ENCODE measurements at places on chromosomes 6 and 20.

- peak; percentile 66 for DNase-seq
Observed at GRCh38 chr6:170037541-170038250, 253.2 kb downstream of the DLL1 start.

GRCh38 chr6:55963301-55963700 is 87.9 kb upstream of the BMP5 start:
- no peak for DNase-seq

DNA sequence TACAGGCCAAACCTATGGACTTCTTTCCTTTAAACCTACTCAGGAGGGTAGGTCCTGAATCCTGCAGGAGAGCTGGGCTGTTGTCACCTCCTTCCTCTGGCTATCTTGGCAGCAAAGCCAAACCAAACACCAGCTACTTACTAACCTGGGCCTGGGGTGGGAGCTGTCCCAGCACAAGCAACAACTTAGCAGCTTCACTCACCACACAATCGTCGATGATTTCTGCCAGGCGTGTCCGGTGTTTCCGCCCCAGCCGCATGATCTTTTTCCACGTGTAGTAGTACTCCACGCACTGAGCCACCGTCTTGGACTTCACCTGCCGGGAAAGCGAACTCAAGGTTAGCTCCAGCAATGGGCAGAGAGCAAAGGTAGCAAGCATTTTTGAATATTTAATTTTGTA is 25.4 kb upstream of the MRPS10 start:
- DNase-seq = no peak

GRCh38 chr6:28920281-28920680 is 3.5 kb downstream of the TRIM27 start:
- DNase-seq = no peak

GRCh38 chr6:34953061-34954025 is 64.3 kb downstream of the ANKS1A start:
- peak; percentile 68 for DNase-seq

GRCh38 chr20:62982124-62983075 is 24.4 kb downstream of the BHLHE23 start:
- no peak for DNase-seq

- DNase-seq = no peak
Observed at GRCh38 chr20:4876731-4877130, 124.6 kb downstream of the SLC23A2 start.

GRCh38 chr20:61970357-61970756 is 95.3 kb downstream of the TAF4 start:
- DNase-seq = no peak

DNA sequence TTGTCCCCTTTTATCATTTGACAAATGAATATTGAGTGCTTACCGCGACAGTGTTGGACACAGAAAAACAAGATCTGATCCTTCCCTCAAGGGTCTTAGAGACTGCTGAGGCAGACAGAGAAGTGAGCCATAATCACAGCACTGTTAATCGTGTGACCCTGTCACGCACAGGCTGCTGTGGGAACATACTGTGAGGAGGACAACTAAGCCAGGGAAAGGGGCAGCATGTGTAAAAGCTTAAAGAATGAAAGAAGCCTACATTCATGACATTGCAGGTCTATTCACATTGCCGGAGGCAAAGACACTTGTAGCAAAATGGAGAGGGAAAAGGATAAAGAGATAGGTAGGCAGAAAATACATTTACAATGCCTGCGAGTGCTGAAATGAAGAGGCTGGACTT is 32.7 kb downstream of the TRDN start:
- DNase-seq = no peak

DNA sequence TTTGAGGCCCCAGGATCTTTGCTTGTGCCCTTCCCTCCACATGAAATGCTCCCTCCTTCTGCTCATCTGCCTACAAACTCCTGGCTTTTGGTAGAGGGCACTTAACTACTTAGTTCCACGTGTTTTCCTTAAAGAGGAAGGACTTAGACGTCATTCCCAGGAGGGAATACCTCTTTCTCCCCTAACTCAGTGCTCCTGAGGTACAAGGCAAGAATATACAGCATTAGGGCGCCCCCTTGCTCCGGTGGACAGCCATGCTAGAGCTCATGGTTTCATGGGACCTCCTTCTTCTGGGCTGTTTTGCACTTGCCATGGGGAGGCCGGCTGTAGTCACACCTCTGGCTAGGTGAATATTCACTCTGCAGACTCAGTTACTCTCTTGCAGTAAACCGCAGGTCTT is 93.8 kb upstream of the LY86 start:
- no peak for DNase-seq

GRCh38 chr6:87082160-87082721 is 12.7 kb downstream of the CGA start:
- DNase-seq = no peak

DNA sequence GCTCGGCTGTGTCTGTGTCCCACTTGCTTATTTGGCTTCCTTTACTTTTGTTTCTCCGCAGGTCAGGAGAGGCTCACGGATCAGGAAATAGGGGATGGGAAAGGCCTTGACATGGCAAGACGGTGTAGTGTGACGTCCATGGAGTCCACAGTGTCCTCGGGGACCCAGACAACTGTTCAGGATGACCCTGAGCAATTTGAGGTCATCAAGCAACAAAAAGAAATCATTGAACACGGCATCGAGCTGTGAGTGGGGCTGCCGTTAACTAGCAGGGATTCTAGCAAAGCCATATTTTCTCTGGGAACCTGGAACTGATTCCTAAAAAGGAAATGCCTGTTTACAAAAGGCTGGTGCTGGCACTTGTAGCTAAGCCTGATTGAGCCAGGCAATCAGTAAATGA is 54.4 kb downstream of the ARFGEF2 start:
- DNase-seq = no peak

GRCh38 chr6:124434421-124434820 is 527.8 kb upstream of the RNF217 start:
- no peak for DNase-seq

DNA sequence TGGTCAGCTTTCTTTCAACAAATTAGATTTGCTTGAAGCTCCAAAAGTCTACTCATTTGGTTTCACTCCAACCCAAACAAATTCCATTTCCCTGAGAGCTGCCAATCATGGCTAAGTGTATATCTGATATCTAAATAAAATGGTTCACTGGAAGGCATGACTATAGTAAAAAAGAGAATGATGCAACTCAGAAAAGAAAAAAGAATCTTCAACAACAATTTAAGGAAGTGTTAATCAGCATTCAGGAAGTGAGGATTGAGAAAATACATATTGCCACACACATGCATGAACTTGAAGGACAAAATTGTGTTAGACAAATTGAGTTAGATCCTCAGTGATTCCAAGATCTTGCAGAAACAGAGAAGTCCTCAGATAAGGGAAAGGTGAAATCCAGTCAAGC is 972.9 kb upstream of the FLRT3 start:
- DNase-seq = no peak

GRCh38 chr6:124793398-124793797 is 168.8 kb upstream of the RNF217 start:
- DNase-seq = no peak

- peak; percentile 20 for DNase-seq
Observed at GRCh38 chr20:53390770-53391169, 202.9 kb downstream of the ZNF217 start.

DNA sequence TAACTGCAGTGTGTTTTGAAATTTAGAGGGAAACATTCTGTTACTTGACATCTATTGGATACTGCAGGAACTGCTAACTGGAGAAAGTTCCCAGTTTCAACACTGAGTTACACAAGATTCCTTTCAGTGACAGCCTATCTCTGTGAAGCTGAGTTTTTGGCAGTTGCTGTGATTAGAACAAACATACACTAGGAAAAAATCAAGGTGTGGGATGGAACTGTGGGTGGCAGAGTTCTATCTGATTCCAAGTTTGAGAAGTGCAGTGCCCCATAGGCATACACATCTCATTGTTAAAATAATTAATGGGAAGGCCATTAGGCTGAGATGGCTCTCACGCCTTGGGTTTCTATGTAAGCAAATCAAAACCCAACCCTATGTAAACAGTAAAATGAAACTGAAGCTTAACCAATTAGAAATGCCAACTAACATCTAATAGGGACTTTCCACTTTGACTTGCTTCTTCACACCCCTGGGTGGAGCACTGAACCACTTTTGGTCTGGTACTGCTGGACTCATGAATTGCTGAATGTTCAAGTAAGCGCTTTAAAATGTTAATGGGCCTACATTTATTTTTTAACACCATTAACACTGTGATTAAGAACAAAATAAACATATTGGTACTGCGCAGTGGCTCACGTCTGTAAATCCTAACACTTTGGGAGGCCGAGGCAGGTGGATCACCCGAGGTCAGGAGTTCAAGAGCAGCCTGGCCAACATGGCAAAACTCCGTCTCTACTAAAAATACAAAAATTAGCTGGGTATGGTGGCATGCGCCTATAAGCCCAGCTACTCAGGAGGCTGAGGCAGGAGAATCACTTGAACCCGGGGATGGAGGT is 55.2 kb upstream of the TBC1D7 start:
- peak; percentile 48 for DNase-seq

GRCh38 chr6:13614126-13614925 is 809 bp upstream of the NOL7 start:
- DNase-seq = peak; percentile 60

- DNase-seq = peak; percentile 6
Observed at GRCh38 chr6:67361264-67361663, 1273.8 kb upstream of the ADGRB3 start.
